ENCODE measurements at places on chromosomes 7 and 10. TPM values are rescaled to one million over a fixed set of nuclear protein-coding genes. Genes with fewer than 3 reads are reported as not detected.

DNA sequence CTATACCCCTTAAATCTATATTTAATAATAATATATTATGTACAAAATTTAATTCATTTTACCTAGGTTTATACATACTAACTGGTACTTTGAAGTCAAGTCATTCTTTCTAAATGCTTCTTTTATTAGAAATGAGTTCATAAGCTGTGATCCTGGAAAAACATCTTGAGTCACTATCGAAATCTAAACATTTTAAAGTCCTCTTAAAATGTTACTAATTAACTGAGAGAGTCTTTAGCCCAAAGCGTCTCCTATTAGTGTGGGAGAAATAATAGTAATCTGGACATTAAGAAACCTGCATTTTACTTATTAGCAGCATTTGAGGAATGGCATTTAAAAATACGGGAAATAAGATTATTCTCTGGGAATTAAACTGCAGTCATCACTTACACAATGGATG is 142.7 kb downstream of the CTNNA3 start:
- no peak for DNase-seq

- DNase-seq = no peak
Measured at GRCh38 chr10:124025152-124025551, 68.2 kb downstream of the CHST15 start.

CTAGE8 gene
- not detected for total RNA-seq

GRCh38 chr10:3406556-3406955 is 234.0 kb upstream of the PITRM1 start:
- DNase-seq = no peak

GRCh38 chr7:18659746-18660145 is 164.2 kb downstream of the HDAC9 start:
- DNase-seq = no peak

GRCh38 chr7:42834676-42835075 is 77.2 kb downstream of the C7orf25 start:
- no peak for DNase-seq

DNA sequence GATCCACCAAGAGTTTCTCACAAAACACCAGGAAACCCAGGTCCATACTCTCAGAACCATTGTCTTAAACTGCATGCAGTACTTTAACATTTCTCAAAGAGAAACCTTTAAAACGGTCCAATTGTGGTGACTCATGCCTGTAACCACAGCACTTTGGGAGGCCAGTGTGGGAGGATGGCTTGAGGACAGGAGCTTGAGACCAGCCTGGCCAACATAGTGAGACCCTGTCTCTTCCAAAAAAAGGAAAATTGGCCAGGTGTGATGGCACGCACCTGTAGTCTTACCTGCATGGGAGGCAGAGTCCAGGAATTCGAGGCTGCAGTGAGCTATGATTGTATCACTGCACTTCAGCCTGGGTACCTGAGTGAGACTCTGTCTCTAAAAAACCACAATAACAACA is 97.5 kb upstream of the OIT3 start:
- no peak for DNase-seq

HMX3 gene
- total RNA-seq = not detected

DNA sequence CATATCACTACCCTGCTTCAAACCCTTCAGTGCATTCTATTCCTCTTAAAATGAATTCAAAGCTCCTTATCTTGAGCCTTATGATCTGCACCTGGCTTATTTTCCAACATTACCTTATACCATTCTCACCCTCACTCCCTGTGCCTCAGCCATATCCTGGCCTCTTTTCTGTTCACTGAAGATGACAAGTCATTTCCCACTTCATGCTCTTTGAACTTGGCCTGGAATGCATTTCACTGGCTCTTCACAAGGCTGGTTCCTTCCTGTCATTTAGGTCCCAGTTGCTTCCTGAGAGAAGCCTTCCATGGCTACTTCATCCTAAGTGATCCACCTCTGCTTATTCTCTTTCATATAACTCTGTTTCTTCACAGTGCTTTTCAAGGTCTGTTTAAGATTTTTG is 3.2 kb upstream of the LIPF start:
- DNase-seq = no peak

- no peak for DNase-seq
Measured at GRCh38 chr10:29056729-29057128, 232.1 kb upstream of the LYZL1 start.

- DNase-seq = no peak
Measured at GRCh38 chr10:8705415-8705814, 650.9 kb downstream of the GATA3 start.

FKBP14 gene
- 7.7 TPM for total RNA-seq

C7orf33 gene
- not detected for total RNA-seq

GRCh38 chr10:132906106-132906505 is 36.3 kb downstream of the CFAP46 start:
- DNase-seq = peak; percentile 43

- DNase-seq = no peak
Measured at GRCh38 chr7:107856806-107857540, 34.0 kb upstream of the DLD start.

- DNase-seq = no peak
Measured at GRCh38 chr10:35368485-35369048, 32.3 kb downstream of the CCNY start.

GRCh38 chr10:68550747-68551411 is 9.3 kb upstream of the TET1 start:
- no peak for DNase-seq

DNA sequence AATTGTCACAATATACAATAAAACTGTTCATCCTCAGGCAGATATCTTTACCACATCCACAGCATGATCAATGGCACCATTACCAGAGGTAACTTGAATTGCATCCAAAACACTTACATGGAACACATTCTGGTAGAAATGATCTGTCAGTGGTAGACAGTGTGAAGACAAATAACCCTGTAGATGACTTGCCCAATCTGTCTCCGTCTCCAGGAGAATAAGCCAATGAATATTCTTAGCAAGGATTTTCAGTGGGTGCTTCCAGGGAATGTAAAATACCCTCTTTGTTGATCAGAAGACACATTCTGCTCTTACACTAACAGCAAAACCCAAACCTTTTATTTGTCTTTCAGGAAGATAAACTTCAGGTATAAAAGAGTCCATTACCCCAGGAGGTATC is 43.8 kb downstream of the VWC2 start:
- DNase-seq = no peak

SRGN gene
- total RNA-seq = 79.8 TPM

DNA sequence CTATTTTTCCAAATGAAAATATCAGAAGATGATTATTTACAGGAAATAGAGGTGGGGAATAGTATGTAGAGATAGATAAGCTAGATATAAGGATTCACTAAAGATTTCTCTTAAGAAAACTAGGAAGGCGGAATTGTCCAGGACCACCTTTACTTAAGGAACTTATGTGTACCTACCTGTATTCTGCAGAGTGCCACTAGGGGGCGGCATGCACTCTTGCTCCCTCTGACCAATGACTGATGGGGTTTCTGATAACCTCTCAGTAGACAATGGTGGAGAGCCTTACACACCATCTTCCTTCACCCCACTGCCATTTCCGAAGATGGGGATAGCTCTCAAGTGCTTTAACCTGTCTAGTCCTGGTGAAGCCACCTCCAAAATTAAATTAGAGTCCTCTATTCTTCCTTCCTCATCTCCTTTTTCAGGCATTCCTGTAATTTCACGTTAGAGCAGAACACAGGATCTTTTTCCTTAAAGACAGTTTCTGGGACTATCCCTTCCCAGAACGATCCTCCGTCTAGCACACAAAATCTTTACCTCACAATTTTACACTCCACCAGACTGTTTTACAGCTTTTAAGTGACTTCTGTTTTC is 453.1 kb downstream of the SORCS1 start:
- no peak for DNase-seq

Measured in sigmoid colon (tissue), 7 donors.